Activated CD4-positive, alpha-beta T cell treated with anti-CD3 and anti-CD28 coated beads for 24 hours (primary cell): ENCODE measurements at places on chromosomes 7 and 10.

GRCh38 chr7:14691597-14692203 lies 210.9 kb downstream of the DGKB start:
- peak; percentile 25 for DNase-seq

DNA sequence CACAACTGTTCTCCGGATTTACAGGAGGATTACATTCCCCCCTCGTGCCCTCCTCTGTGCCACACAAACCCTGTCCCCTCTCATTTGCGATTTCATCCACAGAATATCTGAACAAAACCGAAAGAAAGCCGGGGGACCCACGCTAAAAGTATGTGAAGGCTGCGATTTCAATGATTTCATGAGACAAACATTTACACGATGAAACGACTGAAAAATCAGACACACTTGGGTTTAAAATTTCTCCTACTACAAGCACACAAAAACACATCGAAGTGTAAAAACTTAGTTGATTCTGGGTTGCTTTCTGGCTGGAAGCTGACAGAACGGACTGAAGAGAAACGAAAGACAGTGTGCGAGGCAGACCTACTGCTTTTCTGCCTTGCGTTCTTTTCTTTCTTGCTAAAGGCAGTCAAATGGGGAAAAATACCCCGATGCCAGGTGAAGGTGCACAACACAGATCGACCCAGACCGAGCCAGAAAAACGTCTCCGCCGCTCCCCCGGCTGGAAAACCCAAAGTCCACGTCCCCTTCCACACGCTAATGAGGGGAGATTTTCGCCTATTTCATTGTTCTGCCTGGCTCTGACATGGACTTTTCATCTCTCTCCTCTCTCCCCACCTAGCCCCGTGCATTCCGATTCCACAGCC lies 1.2 kb downstream of the HIPK2 start:
- no peak for DNase-seq

DNA sequence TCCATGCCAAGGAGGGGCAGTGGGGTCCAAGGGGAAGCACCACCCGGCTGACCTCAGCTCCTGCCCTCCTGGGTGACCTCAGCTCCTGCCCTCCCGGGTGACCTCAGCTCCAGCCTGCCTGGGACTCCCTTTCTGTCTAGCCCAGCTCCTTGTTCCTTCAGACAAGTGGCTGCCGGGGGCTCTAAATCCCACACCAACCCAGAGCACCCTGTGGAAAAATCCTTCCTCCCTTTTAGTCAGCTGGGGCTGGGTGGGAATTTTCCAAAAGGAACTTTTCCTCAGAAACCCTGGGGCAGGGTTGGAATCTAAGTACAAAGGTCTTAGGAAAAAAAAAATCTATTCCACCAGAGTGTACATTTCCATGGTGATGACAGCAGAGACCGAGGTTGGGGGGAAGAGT lies 36.3 kb downstream of the AKR1B1 start:
- no peak for DNase-seq

GRCh38 chr7:5232485-5232837 lies 42.4 kb downstream of the WIPI2 start:
- DNase-seq = no peak

GRCh38 chr10:58373442-58373827 lies 11.8 kb upstream of the TFAM start:
- DNase-seq = no peak

DNA sequence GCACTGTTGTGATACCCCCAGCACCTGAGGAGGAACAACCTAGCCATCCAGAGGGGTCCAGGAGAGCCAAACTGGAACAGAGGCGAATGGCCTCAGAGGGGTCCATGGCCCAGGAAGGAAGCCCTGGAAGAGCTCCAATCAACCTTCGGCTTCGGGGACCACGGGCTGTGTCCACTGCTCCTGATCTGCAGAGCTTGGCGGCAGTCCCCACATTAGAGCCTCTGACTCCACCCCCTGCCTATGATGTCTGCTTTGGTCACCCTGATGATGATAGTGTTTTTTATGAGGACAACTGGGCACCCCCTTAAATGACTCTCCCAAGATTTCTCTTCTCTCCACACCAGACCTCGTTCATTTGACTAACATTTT lies 1.6 kb upstream of the CASP2 start:
- DNase-seq = no peak

- peak; percentile 91 for DNase-seq
Measured at GRCh38 chr10:31759799-31760626, 168.6 kb downstream of the ARHGAP12 start.

- DNase-seq = no peak
Measured at GRCh38 chr7:98930464-98930863, 52.1 kb downstream of the TRRAP start.

GRCh38 chr7:83547526-83547925 lies 101.4 kb downstream of the SEMA3E start:
- no peak for DNase-seq

GRCh38 chr10:110918269-110918642 lies 724 bp downstream of the BBIP1 start:
- DNase-seq = peak; percentile 83

- no peak for DNase-seq
Measured at GRCh38 chr7:143216151-143216550, 5.7 kb upstream of the TAS2R40 start.

DNA sequence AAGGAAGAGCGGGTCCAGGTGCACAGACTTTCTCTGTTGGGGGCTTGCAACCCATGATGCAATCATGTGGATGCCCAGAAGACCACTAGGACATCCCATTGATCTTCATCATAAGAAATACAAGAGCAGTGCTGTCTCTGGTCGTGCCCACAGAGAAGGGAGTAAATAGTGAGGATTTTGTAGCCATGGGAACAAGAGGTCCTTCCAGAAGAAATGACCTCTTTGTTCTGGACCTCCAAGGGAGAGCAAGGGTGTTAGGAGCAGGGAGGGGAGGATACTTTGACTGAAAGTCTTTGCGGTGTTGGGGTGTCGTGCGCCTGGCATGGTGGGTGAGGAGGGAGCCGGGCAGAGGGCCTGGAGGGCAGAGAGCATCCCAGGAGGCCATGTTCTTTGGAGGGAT lies 55.0 kb upstream of the EN2 start:
- no peak for DNase-seq

DNA sequence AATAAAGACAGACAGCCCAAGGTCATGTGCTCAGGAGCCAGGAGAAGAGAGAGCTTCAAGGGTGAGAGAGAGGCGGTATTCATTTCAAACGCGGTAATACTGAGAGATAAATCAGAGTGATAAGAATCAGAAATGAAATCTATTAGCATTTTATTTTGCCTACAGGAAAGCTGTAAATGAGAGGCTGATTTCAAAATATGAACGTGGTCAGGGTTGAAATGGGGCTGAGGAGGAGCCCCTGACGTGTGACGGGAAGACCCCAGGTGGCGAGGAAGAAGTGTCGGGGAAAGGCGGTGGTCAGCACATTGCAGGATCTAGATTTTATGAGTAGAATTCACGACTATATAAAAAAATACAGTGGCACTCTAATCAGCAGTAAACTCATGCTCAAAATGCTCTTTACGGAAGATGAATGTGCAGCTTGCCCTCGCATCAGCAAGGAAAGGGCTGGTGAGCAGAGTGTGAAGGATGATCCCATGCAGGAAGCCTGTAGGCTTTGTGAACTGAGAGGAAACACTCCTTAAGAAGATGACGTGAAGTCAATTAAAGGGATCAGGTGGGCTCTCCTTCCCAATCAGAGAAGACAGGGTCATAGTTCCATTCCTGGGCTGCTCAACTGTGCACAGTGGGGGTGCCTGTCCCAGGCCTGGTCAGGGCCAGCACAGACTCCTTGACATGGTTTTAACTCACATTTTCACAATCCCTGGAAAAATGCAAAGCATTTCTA lies 360.2 kb downstream of the PTPRN2 start:
- DNase-seq = no peak

DNA sequence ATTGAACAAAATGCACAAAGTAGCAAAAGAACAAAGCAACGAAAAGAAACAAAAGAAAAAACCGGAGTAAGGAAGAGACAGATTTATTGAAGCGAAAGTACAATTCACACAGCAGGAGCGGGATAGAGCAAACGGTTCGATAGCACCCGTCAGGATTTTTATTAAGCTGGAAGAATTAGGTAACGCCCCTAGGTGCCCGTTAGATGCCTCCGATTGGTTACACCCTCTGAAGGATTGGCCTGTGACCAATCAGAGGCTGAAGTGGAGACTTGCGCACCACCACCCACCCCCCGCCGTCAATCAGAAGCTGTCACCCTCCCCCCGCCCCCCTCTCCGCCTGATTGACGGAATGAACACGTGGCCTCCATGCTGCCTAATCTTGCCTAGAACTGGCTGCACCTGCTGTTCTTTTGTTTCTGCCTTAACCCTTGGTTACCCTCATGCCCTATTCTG lies 16.8 kb downstream of the OCM2 start:
- no peak for DNase-seq

GRCh38 chr10:76433161-76434005 lies 1002.0 kb downstream of the LRMDA start:
- no peak for DNase-seq

- DNase-seq = no peak
Measured at GRCh38 chr7:30646154-30646553, 36.1 kb downstream of the CRHR2 start.

GRCh38 chr7:127383123-127383835 lies 9.2 kb downstream of the ZNF800 start:
- DNase-seq = no peak

GRCh38 chr10:95513941-95514392 lies 47.2 kb downstream of the SORBS1 start:
- DNase-seq = no peak
